Endothelial cell of coronary artery (primary cell): ENCODE measurements at places on chromosomes 6 and 20. TPM values are rescaled to one million over a fixed set of nuclear protein-coding genes. Genes with fewer than 3 reads are reported as not detected.

Gene ADGRB3
- under 0.01 TPM in 1 of 2 replicates, not detected in the other for total RNA-seq

Gene ADGRG6
- total RNA-seq = 5.3 and 85.2 TPM in 2 replicates

Gene SPDEF
- not detected in 2 replicates for total RNA-seq

Gene PRDM1
- total RNA-seq = 0.94 and 3.4 TPM in 2 replicates

Gene CLIC5
- total RNA-seq = not detected in 2 replicates

Gene SMOC2
- total RNA-seq = not detected in 2 replicates

Gene SLC17A1
- total RNA-seq = not detected in 2 replicates

Gene DEFB124
- not detected in 2 replicates for total RNA-seq

Gene TMC2
- not detected in 2 replicates for total RNA-seq

Gene BPIFB1
- not detected in 2 replicates for total RNA-seq

Gene CGA
- total RNA-seq = not detected in 2 replicates

Gene CCDC170
- 0.09 and 0.27 TPM in 2 replicates for total RNA-seq

Gene LTB
- 2.1 and 2.3 TPM in 2 replicates for total RNA-seq

Gene C20orf173
- total RNA-seq = not detected in 2 replicates
